ENCODE measurements at places on chromosomes 12 and 14.

- DNase-seq, result no peak
These were observed 763.9 kb downstream of the NRXN3 start for GRCh38 chr14:78933948-78934524.

GRCh38 chr14:71645656-71646055 lies 286.6 kb upstream of the RGS6 start:
- no peak for DNase-seq

DNA sequence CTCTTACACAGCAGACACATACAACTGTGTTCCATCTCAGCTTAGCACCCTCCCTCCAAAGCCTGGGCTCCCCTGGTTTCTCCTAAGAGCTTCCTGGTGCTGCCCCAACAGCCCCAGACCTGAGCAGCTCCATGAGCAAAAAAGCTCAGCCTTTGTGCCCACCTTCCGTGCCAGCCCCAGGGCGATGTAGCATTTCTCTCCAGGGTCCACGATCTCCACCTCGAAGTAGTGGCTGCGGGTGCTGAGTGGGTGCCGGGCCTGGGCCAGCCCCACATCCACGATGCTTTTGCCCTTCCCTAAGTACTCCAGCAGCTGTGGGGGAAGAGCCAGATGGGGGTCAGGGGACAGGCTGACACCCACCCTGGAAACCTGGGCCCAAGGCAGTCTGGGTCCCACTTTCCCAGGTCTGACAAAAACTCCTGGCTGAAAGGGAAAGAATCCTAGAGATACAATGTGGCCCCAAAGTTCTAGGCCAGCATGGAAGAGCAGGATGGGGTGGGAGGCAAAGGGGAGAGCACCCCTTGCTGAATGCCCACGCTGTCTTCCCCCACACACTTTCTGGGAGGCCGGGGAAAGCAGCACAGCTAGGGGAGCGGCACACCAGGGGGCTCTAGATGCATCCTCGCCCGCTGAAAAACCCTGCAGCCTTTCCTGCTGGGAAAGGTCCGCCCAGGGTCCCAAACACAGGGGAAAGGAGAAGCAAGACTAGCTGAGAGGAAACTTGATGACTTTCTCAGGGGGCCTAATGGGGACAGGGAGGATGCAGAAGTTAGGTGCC lies 11.0 kb downstream of the SPRYD3 start:
- DNase-seq, result no peak

GRCh38 chr12:103560604-103561101 lies 26.4 kb upstream of the STAB2 start:
- DNase-seq, result no peak

DNA sequence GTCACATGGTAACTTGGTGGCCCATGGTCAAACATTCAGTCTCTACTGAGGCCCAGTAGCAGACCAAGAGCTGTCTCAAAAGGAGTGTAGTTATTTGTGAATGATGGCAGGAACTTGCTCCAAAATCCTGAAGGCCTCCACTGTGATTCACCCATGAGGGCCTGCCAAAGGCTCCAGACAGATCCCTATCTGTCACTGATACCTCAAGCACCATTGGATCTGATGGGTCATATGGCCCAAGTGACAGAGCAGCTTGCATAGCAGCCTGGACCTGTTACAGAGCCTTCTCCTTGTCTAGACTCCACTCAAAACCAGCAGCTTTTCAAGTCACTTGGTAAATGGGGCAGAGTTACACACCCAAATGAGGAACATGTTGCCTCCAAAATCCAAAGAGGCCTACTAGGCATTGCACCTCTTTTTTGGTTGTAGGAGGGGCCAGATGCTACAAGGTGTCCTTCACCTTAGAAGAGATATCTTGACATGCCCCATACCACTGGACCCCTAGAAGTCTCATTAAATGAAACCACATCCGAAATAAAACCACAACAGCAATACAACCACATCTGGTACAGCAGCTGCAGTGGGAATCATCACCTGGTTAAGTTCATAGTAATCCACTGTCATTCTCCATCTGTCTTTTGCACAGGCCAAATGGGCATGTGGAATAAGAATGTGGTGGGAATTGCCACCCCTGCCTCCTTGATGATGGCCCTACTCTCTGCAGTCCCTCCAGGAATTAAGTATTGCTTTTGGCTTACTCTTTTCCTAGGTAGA lies 150.4 kb upstream of the MAX start:
- DNase-seq, result no peak

GRCh38 chr14:30005114-30005808 lies 77.6 kb upstream of the PRKD1 start:
- DNase-seq, result no peak

GRCh38 chr14:98802044-98802443 lies 470.0 kb downstream of the BCL11B start:
- DNase-seq, result no peak

DNA sequence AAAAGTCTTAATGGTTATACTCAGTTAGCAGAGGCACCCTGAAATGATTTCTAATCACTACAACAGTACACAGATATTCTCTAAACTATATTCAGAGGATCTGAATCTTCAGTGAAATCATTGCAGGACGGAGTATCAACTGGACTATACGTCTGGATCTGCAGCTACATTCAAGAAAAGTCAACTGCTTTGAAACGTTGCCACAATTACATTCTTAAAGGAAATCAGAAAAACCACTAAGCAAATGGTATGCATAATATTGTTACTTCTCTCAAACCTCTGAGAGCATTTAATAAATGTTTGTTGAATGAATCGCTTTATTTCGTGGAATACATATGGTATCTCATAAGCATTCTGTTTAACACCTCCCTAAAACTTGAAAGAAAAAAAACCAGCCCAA lies 67.4 kb downstream of the MED13L start:
- DNase-seq, result no peak

Measured in anterior cingulate cortex (tissue), 58 donors.